Thymus (tissue), 14 donors: ENCODE measurements at places on chromosomes 2 and 18. TPM values are rescaled to one million over a fixed set of nuclear protein-coding genes. Genes with fewer than 3 reads are reported as not detected.

The DTNB gene
- total RNA-seq = 7.6 TPM

The NEUROD1 gene
- total RNA-seq = 0.09 TPM

The SCG2 gene
- total RNA-seq = 0.28 TPM

The TCF7L1 gene
- 0.90 TPM for total RNA-seq

The NEU4 gene
- total RNA-seq = 0.05 TPM

The TRABD2A gene
- 1.6 TPM for total RNA-seq

The ITGA6 gene
- 38.2 TPM for total RNA-seq

GRCh38 chr2:206084439-206084869, 1.5 kb downstream of the INO80D start:
- peak overlapping the region; percentile 88 for H3K4me3 ChIP-seq
- peak overlapping the region; percentile 91 for H3K27ac ChIP-seq
- peaks cover 9% of the 10 kb centered on the region for H3K4me1 ChIP-seq
- peak; percentile 27 for DNase-seq

- no peak overlapping the region for H3K27ac ChIP-seq
- H3K4me3 ChIP-seq = no peak overlapping the region
- no peaks in the 10 kb centered on the region for H3K4me1 ChIP-seq
- no peaks in the 10 kb centered on the region for H3K27me3 ChIP-seq
- no peak for DNase-seq
- no peaks in the 10 kb centered on the region for H3K36me3 ChIP-seq
These were observed 68.9 kb upstream of the STPG4 start for GRCh38 chr2:47223980-47224379.

DNA sequence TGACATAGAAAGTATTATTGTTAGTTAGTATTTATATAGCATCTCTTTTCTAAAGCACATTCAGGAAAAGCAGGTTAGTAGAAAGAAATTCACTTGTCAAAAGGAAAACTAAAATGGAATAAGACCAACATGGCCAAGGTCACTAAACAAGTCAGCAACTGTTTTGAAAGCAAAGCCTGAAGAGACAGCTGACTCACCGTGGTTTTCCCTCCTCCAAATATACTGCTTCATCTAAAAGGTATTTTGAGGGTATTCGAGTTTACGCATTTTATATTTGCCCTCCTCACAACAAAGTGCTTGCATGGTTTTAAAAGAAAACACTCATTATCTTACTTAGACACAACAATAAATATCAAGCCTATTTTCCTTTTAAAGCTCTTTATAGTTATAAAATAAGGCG, 24.0 kb downstream of the ZNF385B start:
- H3K4me3 ChIP-seq = no peak overlapping the region
- DNase-seq = no peak
- H3K36me3 ChIP-seq = no peaks in the 10 kb centered on the region
- H3K4me1 ChIP-seq = no peaks in the 10 kb centered on the region

GRCh38 chr18:48336332-48336731, 72.9 kb downstream of the ZBTB7C start:
- H3K4me3 ChIP-seq = no peak overlapping the region
- H3K4me1 ChIP-seq = no peaks in the 10 kb centered on the region
- H3K27me3 ChIP-seq = no peaks in the 10 kb centered on the region
- H3K36me3 ChIP-seq = no peaks in the 10 kb centered on the region
- no peak for DNase-seq
- H3K27ac ChIP-seq = no peak overlapping the region

DNA sequence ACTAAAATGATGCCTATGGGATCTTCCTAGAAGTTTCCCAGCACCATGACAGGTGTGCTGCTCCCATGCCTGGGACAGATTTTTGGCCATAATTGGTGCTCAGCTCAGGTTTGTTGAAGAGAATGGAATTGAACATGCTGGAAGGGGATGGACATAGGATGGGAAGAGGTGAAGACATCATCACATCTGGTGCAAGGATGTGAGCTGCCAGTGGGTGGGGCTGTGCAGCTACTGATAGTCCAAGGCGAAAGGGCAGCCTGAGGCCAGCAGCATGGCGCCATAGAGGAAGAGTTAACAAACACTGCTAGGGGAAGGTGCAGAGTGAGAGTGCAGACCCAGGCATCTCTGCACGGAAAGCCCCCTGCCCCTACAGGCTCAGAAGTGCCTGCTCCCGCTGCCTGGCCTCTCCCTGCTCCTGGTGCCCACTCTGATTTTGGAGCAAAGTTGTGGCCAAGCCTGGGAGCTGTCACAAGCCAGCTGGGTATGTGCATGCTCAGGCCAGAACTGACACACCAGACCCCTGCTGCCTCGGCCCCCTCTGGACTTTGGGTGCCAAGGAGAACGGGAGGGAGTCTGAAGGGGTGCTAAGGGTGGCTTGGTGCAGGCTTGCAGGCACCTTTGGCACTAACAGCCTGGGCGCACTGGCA, 178.6 kb downstream of the ZBTB7C start:
- H3K4me3 ChIP-seq = no peak overlapping the region
- H3K27ac ChIP-seq = no peak overlapping the region
- H3K27me3 ChIP-seq = peaks cover 5% of the 10 kb centered on the region
- H3K4me1 ChIP-seq = no peaks in the 10 kb centered on the region

- no peak overlapping the region for H3K4me3 ChIP-seq
- H3K36me3 ChIP-seq = no peaks in the 10 kb centered on the region
- no peaks in the 10 kb centered on the region for H3K27me3 ChIP-seq
- no peak for DNase-seq
These were observed 349.1 kb upstream of the MAP2 start for GRCh38 chr2:209074711-209075110.

DNA sequence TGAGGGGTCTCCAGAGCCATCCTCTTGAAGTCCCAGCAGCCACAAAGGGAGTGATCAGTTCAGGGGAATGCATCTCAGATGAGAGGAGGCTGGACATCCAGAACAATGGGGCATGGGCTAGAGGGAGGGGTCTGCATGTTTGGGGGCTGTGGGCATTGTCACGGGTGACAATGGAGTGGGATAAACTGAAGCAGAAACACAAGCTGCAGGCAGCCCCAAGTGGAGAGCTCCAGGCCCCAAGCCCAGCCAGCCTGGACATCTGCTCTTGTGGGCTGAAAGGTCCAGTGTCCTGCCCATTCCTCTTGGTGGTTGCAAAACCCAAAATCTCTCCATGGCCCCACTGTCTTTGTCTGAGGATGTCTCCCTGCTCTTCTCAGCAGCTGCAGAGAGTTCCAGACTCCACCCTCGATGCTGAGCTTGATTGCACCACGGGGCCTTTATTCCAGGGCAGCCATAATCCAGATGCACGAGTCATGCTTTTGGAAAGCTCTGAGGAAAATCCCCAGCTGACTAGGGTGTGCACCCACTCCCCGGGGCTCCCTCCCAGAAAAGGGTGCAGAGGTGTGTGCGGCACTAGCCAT, 149.4 kb downstream of the TNS1 start:
- peaks cover 9% of the 10 kb centered on the region for H3K4me1 ChIP-seq
- no peak overlapping the region for H3K4me3 ChIP-seq
- DNase-seq = no peak
- no peaks in the 10 kb centered on the region for H3K27me3 ChIP-seq

GRCh38 chr2:170152421-170152820, 25.5 kb upstream of the MYO3B start:
- no peak overlapping the region for H3K27ac ChIP-seq
- H3K36me3 ChIP-seq = no peaks in the 10 kb centered on the region
- H3K4me1 ChIP-seq = no peaks in the 10 kb centered on the region

DNA sequence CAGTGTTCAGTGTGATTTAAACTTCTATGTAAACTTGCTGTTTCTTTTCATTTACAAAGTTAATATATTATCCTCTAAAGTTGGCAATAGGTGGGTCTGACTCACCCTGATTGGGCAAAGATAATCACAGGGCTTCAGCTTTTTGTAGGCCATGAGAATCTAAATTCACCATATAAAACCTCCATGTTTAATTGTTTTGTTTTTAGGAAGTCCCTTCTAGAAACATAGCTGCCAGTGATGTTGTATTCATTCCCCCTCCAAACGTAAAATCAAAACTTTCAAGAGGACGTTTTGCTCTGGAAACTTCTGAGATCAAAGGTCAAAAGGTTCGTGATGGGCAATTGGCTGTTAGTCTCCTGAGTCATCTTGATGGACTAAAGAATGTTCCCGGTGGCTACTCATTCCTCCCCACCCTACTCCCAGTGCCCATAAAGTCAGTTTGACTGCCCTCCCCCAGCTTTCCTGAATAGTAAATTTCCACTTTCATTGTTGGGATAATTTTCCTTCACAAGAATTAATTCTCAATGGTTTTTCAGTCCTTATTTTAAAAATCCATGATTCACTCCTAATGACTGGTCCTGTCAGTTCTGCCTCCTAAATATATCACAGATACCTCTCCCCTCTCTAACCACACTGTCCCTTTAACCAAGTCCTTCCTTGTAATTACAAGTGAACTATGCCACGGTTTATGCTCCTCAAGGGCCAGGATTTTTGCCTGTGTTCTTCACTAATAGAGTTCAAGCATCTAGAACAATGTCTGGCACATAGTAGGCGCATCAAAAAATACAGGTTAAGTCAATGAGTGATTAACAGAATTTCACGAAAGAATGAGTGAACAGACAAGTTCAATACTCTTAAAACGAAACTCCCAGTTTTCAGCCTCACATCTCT, 164.4 kb upstream of the VRK2 start:
- H3K36me3 ChIP-seq = no peaks in the 10 kb centered on the region
- H3K4me3 ChIP-seq = no peak overlapping the region
- H3K27ac ChIP-seq = no peak overlapping the region
- H3K4me1 ChIP-seq = no peaks in the 10 kb centered on the region
- DNase-seq = no peak

DNA sequence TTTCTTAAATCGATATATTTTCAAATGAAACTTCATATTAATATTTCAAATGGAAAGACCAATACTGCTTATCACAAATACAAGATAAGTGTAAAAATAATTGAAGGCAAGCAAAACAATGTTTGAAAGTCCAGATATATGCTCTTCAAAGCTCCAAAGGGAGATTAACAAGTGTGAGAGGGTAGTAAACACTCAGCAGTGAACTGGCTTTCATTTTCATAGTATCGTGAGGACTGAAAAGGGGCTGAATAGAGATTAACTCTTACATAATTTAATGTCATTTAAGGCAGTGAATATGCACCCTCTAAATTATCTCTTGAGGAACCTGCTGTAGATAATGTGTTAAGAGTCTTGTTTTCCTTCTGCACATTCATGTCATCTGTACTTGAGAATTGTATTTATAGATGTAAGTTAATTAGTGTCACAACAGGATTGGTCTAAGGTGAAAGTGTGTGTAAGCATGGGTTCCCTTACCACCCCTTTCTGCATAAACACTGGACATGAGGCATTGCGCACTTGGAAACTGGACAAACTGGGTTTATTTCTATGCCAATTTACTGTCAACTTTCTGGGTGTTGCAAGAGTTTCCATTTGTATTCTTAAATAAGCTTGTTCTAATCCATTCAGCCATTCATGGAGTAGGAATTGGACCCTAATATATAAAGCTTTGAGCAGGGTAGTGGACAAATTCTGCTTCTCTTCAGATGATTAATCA, 76.7 kb upstream of the SESTD1 start:
- H3K4me3 ChIP-seq = no peak overlapping the region
- no peaks in the 10 kb centered on the region for H3K4me1 ChIP-seq
- DNase-seq = no peak

GRCh38 chr2:217785544-217786045, 217.2 kb downstream of the TNS1 start:
- H3K4me3 ChIP-seq = no peak overlapping the region
- peaks cover 5% of the 10 kb centered on the region for H3K27me3 ChIP-seq
- H3K27ac ChIP-seq = no peak overlapping the region
- no peaks in the 10 kb centered on the region for H3K36me3 ChIP-seq
- DNase-seq = peak; percentile 43

GRCh38 chr2:223467196-223467595, 135.0 kb downstream of the SCG2 start:
- no peaks in the 10 kb centered on the region for H3K4me1 ChIP-seq
- no peak overlapping the region for H3K27ac ChIP-seq
- H3K27me3 ChIP-seq = no peaks in the 10 kb centered on the region
- no peak overlapping the region for H3K4me3 ChIP-seq
- no peak for DNase-seq
- H3K36me3 ChIP-seq = no peaks in the 10 kb centered on the region
